ENCODE measurements at places on chromosomes 3 and 15. TPM values are rescaled to one million over a fixed set of nuclear protein-coding genes. Genes with fewer than 3 reads are reported as not detected.
A peak's percentile ranks its signal among the peaks of the same experiment; 100 is the strongest.

DNA sequence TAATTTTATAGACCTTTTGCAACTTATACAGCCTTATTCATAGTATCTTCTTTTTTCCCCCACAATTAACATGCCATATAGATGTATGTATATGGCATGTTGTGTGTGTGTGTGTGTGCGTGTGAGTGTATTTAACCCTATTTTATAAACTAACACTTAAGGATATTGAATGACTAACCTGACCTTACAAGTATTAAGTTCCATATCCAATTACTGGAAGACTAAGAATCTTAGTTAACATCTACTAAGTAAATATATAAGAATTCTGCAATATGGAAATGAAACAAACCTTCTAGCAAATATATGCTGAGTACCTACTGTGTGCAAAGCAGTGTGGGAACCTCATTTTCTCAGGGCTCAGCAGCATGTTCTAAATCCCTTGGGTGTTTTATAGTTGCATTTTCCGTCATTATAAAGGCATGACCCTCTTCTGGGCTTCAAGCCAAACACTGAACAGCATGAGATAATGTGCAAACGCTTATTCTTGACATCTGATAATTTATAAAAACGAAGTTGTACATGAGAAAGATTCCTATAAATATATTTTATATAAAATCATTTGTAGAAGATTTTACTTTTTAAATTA is 105.5 kb downstream of the NLGN1 start:
- DNase-seq, result no peak
- H3K27me3 ChIP-seq, result no peaks in the 10 kb centered on the region
- no peaks in the 10 kb centered on the region for H3K4me1 ChIP-seq
- H3K36me3 ChIP-seq, result no peaks in the 10 kb centered on the region

DNA sequence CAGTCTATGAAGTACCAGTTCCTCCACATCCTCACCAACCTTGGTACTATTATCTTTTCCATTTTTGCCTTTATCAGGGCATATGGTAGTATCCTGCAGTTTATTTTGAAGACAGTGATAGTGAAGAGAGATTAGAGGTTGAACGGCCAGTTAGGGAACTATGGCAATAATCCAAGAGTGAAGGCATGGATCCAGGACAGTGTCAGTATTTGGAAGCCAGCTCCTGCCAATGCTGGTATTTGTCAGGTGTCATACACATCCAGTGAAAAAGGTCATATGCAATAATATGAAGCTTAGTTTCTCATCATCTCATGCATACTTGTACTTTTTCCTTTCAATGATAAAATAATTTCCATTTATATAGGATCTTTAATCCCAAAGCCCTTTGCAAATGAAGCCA is 56.8 kb upstream of the KCNMB2 start:
- no peaks in the 10 kb centered on the region for H3K36me3 ChIP-seq
- DNase-seq, result no peak
- no peaks in the 10 kb centered on the region for H3K27me3 ChIP-seq
- no peak overlapping the region for H3K4me3 ChIP-seq
- no peak overlapping the region for H3K27ac ChIP-seq
- peaks cover 4% of the 10 kb centered on the region for H3K4me1 ChIP-seq

GRCh38 chr3:36443028-36443686 is 62.9 kb downstream of the STAC start:
- no peak for DNase-seq
- H3K4me1 ChIP-seq, result no peaks in the 10 kb centered on the region
- H3K36me3 ChIP-seq, result no peaks in the 10 kb centered on the region

DNA sequence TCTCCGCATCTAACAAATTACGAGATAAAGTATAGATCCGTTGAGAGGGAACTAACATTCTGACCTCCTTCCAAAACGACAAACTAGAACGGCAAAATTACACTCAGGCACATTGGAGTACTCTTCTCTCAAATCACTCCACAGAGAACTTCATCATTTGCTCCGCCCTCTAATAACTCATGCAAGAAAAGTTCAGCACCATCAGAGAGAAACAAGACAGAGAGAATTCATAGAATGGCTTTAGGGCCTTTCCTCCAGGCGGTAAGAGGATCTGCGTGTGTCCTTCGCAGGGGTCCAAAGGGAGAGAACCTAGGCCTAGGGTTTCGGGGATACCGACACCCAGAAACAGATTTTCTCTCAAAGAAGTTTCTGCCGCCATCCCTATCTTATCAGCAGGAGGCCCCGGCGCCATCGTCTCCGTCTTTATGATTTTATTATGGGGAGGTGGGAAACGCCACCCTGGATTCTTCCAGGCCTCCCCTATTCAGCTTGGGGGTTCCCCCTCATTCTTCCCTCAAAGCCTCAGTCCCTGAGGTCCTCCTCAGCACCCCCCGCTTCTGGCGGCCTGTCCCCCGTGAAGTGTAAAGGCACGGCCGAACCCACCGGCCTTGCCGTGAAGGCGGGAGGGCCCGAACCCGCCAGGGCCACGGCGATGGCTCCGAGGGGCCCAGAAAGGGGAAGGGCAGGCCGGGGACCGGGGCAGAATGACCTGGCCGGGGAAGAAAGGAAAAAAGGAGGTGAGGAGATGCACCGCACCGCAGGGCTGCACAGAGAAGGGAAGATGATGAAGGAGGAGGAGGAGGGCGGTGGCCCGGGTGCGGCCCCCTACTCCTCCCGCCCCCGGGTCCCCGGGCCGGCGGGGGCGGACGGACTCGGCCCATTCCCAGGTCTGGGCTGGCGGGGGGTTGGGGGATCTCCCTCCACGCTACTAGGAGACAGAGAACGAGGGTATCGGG is 768 bp downstream of the UBXN7 start:
- H3K4me1 ChIP-seq, result peaks cover 14% of the 10 kb centered on the region
- peak overlapping the region; percentile 96 for H3K4me3 ChIP-seq
- peak overlapping the region; percentile 99 for H3K27ac ChIP-seq
- no peak for DNase-seq

- H3K27me3 ChIP-seq, result no peaks in the 10 kb centered on the region
- DNase-seq, result no peak
- H3K36me3 ChIP-seq, result no peaks in the 10 kb centered on the region
- no peaks in the 10 kb centered on the region for H3K4me1 ChIP-seq
- H3K27ac ChIP-seq, result no peak overlapping the region
Observed at GRCh38 chr15:83871808-83872559, 218.1 kb downstream of the ADAMTSL3 start.

DNA sequence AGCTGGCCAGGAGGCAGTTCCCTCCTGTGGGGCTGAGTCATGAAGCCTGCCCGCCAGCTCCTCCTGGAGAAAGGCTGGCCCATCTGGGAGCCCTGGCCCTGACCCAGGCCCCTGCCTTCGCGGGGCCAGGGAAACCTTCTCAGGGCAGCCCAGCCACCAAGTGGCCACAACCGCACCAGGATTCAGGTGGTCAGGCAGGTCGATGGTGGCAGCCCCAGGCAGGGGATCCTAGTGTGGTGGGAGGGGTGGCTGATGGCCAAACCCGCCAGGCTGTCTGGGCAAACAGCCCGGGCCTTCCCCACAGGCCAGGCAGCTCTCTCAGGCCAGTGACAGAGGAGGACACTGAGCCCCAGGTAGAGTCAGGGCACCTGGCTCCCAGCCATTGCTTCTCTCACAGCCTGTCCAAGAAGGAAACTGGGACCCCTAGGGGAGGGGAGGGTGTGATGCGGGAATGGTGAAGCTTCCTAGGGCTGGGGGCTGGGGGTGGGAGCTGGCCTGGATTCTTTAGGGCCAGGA is 1.2 kb downstream of the TWF2 start:
- H3K36me3 ChIP-seq, result no peaks in the 10 kb centered on the region
- H3K4me3 ChIP-seq, result peak overlapping the region; percentile 72
- peak; percentile 95 for DNase-seq

GRCh38 chr3:22471557-22471956 is 720.5 kb upstream of the ZNF385D start:
- no peaks in the 10 kb centered on the region for H3K27me3 ChIP-seq
- DNase-seq, result no peak
- H3K4me1 ChIP-seq, result no peaks in the 10 kb centered on the region
- H3K4me3 ChIP-seq, result no peak overlapping the region

DNA sequence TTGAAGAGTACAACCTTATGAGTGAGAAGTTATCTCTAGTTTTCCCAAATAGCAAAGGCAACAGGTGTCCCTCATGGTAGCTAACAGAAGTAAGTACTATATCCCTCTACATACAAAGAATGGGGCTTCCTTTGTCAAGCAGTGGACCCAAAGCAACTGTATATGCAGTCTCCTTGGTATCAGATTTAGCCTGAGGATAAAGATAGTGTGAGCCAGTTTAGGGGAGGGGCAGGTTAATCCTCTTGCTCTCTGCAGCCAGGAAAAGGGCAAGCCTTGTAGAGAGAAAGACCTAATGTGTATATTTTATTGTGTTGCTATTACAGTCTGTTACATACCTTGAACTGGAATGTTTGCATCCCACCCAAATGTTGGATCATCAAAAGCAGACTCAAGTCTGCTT is 117.9 kb upstream of the COL8A1 start:
- no peaks in the 10 kb centered on the region for H3K36me3 ChIP-seq
- H3K27ac ChIP-seq, result no peak overlapping the region
- no peak overlapping the region for H3K4me3 ChIP-seq
- H3K4me1 ChIP-seq, result no peaks in the 10 kb centered on the region

GRCh38 chr3:118267588-118267987 is 767.1 kb downstream of the IGSF11 start:
- H3K4me3 ChIP-seq, result no peak overlapping the region
- no peaks in the 10 kb centered on the region for H3K4me1 ChIP-seq
- no peaks in the 10 kb centered on the region for H3K36me3 ChIP-seq
- no peaks in the 10 kb centered on the region for H3K27me3 ChIP-seq

DNA sequence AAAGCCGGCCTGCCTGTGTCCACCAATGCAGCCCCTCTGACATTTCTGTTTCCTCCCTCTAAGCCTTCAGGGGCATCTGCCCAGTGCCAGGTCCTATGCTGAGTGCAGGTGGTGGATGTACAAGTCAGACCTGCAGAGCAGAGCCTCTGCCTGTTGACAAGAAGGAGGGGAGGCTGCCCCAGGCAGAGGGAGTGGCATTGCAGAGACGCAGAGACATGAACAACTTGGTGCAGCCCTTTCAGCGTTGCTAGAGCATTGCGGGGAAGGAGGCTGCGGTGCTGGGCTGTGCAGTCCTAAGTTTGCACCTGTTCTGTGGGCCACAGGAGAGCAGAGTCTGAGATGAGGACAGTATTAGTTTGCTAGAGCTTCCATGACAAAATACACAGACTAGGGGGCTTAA is 65.2 kb downstream of the LSM3 start:
- H3K4me1 ChIP-seq, result no peaks in the 10 kb centered on the region
- no peak for DNase-seq
- no peak overlapping the region for H3K27ac ChIP-seq
- no peak overlapping the region for H3K4me3 ChIP-seq

- DNase-seq, result peak; percentile 4
- peaks cover 59% of the 10 kb centered on the region for H3K4me1 ChIP-seq
- H3K27ac ChIP-seq, result no peak overlapping the region
Observed at GRCh38 chr3:127796045-127796830, 26.1 kb downstream of the MGLL start.

GRCh38 chr3:69082805-69083204 is 1.9 kb upstream of the ARL6IP5 start:
- H3K36me3 ChIP-seq, result no peaks in the 10 kb centered on the region
- H3K4me3 ChIP-seq, result no peak overlapping the region
- no peak for DNase-seq
- H3K27me3 ChIP-seq, result no peaks in the 10 kb centered on the region
- H3K27ac ChIP-seq, result peak overlapping the region; percentile 97
- peaks cover 71% of the 10 kb centered on the region for H3K4me1 ChIP-seq

DNA sequence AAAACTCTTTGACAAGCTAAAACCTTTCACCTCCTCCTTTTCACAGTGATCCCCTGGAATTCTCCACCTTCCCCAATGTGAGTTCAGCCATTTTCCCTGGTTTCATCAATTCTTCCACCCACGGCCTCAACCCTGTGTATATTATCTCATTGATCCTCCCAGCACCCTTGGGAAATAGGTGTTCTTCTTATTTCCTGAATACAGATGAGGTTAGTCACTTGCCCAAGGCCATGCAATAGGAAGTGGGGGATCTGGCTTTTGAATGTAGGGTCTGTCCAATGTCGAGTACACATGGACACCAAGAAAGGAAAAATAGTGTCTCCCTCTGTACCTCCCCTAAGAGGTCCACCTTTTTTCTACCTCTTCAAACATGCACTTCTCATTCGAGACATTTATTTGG is 262.8 kb upstream of the ST8SIA2 start:
- H3K36me3 ChIP-seq, result no peaks in the 10 kb centered on the region
- no peaks in the 10 kb centered on the region for H3K4me1 ChIP-seq
- H3K27ac ChIP-seq, result no peak overlapping the region

GRCh38 chr3:126750756-126751121 is 46.7 kb downstream of the CHCHD6 start:
- no peak overlapping the region for H3K4me3 ChIP-seq
- H3K27me3 ChIP-seq, result no peaks in the 10 kb centered on the region
- H3K36me3 ChIP-seq, result no peaks in the 10 kb centered on the region
- no peak for DNase-seq
- peaks cover 13% of the 10 kb centered on the region for H3K4me1 ChIP-seq

The SLCO2A1 gene
- total RNA-seq, result 1.2 TPM

The ZIC4 gene
- total RNA-seq, result 0.47 TPM

The REC114 gene
- total RNA-seq, result not detected

The GOLGA6B gene
- not detected for total RNA-seq
